ENCODE measurements at places on chromosomes 2 and 18. TPM values are rescaled to one million over a fixed set of nuclear protein-coding genes. Genes with fewer than 3 reads are reported as not detected.

Gene SCN3A
- 1.1 TPM for total RNA-seq

Gene CNGA3
- 0.20 TPM for total RNA-seq

Gene MC5R
- total RNA-seq = not detected

Gene SAG
- total RNA-seq = not detected

Gene CCNT2
- 51.7 TPM for total RNA-seq

DNA sequence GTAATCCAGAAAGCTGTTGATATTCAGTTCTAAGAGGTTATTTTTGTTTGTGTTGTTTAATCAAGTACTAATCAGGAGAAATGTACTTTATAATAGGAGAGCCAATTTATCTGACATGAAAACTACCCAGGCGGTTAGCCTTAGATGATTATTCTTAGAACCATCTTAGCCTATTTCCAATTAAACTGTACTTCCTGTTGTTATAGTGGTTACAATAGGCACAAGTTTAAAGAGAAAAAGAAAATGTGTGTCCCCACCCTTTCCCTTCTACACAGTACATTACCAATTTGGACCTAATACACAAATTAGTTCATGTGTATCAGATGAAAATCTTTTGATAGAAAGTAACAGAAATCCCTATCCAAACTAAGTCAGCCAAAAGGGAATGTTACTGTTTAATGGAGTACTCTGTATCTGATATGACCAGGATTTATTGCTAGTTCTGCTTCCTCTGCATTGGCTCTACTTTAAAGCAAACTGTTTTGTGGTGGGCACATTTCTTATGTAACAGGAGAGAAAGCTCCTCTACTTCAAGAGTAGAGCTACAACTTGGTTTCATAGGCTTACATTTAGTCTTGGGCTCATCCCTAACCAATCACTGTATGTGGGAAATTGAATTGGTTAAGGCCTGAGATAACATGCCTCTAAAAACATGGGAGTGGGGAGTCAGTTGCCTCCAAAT is 217.9 kb downstream of the UBE2E3 start:
- DNase-seq = no peak

- DNase-seq = no peak
Measured at GRCh38 chr2:101889460-101890098, 102.2 kb upstream of the IL1R2 start.
